ENCODE measurements at places on chromosomes 6 and 20.

GRCh38 chr6:113077794-113078193, 730.7 kb downstream of the RFPL4B start:
- no peak for DNase-seq

DNA sequence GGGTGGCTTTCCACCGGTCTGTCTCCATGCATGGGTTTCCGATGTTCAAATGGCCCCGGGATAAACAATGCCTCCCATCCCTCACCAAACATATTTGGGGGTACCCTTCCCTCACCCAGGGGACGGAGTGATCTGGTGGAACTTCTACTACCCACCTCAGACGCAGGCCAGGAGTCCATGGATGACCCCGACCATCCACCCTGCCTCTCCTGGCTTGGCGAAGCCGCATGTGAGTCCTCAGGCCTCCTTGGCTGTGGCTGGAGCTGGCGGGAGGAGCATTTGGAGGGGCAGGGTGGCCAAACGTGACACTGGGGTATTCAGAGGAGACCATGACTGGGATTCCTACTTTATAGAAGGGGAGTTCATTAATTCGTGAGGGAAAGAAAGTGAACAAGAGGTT, 45.9 kb upstream of the FRMD1 start:
- DNase-seq = no peak

- DNase-seq = peak; percentile 30
These were observed 361.2 kb downstream of the UTRN start for GRCh38 chr6:144646093-144647056.

DNA sequence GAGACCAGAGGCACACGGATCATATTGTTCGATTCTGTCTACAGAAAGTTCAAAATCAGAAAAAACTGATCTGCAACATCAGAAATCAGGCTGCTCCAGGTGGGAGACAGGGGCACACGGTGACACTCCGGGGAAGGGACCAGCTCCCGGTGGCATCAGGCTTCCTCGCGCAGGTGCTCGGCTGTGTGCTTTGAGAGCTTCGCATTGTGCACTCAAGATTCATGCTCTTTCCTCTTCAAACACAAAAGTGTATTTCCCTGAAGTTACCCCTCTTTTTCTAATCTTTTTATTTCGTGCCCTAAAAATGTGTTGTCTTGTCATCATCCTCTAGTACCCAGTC, 108.1 kb downstream of the DLL1 start:
- no peak for DNase-seq

GRCh38 chr6:79280756-79281155, 46.3 kb upstream of the HMGN3 start:
- no peak for DNase-seq
